ENCODE measurements at places on chromosomes 16 and 17.

GRCh38 chr17:42322382-42323267 lies 34.3 kb downstream of the STAT5A start:
- DNase-seq, result peak; percentile 91

GRCh38 chr16:11084876-11085485 lies 140.6 kb downstream of the CLEC16A start:
- no peak for DNase-seq

GRCh38 chr16:57536306-57537193 lies at the start of gene CCDC102A:
Gene CCDC102A (minus strand): TSS chr16:57536571. CDS start chr16:57529177, 7,394 bp downstream.
- peak; percentile 59 for DNase-seq

DNA sequence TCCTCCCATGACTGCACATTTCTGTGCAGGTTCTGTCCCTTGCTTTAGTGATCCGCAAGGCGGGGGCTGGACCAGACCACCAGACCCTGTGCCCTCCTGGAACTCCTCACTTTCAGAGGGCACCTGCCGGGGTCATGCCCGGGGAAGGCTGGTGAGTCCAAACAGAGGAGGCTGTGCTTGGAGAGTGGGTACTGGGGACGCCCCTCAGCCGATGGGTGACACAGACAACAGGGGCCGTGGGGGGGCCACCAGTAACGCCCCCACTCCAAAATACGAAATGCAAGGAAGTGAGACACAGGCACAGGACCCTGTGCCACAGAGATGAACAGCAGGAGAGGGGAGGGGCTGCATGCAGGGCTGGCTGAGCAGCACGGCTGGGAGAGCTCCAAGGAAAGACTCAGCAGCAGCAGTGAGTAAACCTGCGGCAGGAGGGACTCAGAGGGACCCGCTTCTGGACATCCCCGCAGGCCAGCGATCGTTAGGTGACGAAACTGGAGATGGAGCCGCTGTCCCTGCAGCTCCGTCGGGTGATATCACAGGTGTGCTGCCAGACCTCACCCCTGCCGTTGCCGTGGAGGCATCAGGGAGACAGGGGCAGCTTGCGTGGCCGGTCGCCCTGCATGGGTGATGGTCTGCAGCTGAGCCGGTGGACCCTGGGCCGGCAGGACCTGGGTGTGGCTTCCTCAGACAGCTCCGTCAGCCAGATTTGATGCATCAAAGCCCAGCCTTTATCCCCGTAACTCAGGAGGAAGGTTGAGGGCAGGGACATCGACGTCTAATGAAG lies 71.2 kb upstream of the GNG13 start:
- DNase-seq, result no peak

- peak; percentile 75 for DNase-seq
Observed at GRCh38 chr17:80254396-80255251, 6.0 kb upstream of the RNF213 start.

DNA sequence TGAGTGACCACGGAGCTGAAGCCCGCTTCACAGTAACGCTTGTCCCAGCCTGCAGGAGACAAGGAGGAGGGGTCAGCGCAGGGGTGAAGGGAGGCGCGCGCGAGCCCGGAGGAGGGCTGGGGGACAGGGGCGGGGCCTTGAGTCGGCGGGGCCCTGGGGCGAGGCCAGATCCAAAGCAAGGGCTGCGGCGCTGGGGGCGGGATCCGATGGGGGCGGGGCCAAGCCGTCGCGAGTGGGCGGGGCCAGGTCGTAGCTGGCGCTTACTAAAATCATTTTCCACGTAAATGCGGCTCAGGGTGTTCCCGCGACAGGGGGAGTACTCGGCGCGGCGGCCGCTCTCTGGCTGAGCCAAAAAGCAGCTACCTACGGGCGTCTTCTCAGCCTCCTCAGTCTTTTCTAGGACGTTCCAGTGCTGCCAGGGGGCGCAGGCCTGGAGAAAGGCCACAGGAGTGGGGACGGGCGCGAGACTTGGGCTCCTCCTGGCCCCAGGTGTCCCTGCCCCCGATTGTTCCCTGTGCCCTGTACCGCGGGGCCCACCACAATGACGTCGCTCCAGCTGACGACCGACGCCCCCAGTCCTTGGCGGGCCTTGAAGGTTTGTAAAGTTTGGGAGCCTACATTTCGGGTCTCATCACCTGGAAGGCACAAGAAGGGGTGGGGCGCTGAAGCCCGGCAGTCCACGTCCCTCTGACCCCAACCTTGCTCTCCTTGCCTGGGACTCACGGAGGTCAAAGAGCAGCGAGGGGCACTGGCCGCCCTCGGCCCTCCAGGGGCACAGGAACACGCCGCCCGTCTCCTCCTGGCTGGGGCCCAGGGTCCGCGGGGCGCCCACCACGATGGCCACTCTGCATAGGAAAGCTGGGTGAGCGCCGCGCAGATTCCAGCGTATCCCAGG lies 3.9 kb downstream of the ITGA2B start:
- DNase-seq, result peak; percentile 87

- DNase-seq, result no peak
Observed at GRCh38 chr16:22189473-22190080, 16.5 kb upstream of the EEF2K start.

DNA sequence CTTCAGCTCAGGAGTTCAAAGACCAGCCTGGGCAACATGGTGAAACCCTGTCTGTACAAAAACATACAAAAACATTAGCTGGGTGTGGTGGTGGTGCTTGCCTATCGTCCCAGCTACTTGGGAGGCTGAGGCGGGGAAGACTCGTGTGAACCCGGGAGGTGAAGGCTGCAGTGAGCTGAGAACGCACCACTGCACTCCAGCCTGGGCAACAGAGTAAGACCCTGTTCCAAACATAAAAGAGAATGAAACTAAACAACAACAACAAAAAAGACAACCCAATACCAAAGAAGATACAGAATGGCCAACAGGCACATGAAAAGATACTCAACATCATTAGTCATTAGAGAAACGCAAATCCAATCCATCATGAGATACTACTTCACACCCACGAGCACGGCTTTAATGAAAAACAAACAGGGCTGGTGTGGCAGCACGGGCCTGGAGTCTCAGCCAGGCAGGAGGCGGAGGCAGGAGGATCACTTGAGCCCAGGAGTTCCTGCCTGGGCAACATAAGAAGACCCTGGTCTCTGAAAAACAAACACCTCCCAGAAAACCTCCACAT lies 7.4 kb upstream of the SLC16A3 start:
- DNase-seq, result no peak

DNA sequence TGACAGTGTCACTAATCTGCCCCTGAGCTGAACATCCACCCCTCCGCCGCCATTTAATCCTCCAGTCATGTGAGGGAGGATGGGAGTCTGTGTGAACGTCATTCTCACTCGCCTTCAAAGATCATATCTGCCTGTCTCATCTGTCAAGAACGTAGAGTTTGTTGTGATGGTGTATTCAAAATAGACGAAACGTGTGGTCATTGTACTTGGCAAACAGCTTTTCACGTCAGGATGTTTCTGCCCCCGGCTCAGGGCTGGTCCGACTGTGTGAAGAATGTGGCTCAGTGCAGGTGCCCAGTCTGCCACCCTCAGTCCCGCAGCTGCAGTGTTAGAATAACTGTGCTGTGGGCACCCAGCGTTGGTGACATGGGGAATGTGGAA lies 148.0 kb downstream of the KCNJ12 start:
- no peak for DNase-seq

DNA sequence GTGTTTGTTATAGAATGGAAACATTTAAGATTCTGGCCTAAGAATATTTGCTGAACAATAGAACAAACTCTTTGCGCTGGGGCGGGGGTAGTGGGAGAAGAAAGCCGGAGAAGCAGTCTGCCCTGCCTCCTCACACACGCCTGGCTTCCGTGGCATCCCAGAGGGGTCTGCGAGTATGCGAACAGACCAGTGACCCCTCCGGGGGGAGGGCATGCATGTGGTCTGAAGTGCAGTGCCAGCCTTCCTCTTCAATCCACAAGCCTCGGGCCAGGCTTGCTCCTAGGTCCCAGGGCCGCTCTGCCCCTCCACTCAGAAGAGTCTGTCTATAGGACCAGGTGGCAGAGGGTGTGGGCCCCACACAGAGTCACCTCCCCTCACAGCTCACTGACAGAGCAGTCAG lies 14.1 kb upstream of the IGFALS start:
- no peak for DNase-seq

- peak; percentile 2 for DNase-seq
Observed at GRCh38 chr16:2810651-2811050, 6.4 kb upstream of the PRSS21 start.

- no peak for DNase-seq
Observed at GRCh38 chr16:74713876-74714275, 13.2 kb upstream of the MLKL start.
